ENCODE measurements at places on chromosomes 16 and 17.

- DNase-seq = peak; percentile 52
Measured at GRCh38 chr17:78176548-78177025, 8.2 kb downstream of the SYNGR2 start.

DNA sequence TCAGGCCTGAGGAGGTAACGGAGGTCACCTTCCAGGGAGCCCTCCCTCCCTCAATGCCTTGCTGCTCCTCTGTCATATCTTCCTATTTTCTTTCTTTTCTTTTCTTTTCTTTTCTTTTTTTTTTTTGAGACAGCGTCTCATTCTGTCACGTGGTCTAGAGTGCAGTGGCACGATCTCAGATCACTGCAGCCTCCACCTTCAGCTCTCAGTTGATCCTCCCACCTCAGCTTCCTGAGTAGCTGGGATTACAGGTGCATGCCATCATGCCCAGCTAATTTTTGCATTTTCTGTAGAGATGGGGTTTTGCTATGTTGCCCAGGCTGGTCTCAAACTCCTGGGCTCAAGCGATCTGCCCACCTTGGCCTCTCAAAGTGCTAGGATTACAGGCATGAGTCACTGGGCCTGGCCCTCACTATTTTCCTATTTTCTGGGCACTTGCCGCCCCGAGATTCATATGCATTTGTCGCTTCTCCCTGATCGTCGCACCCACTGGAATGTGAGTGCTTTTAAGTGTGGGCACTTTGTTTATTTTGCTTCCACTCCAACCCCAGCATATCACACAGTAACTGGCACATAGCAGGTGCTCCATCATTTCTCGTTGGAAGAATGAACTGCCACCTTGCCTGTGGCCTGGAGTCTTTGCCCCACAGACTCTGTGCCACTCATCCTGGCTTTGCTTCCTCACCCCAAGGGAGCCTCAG lies 31.7 kb downstream of the CPNE2 start:
- no peak for DNase-seq

DNA sequence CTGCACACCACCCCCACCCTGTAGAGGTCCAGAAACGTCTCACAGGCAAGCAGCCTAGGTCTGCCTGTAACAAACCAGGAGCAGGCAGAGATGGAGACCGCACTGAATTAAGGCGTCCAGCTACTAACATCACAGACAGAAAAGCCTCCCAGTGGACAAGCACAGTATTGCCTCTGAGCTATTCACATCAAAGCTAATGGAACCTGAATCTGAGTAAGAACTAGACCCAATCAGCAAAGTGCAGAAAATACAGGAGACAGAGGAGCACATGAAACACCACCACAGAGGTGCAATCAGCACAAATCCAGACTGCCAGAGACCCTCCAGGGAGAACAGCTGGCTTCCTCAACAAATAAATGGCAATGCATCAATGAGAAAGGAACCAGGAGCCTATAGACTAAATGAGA lies 22.2 kb upstream of the PEMT start:
- DNase-seq = peak; percentile 86

DNA sequence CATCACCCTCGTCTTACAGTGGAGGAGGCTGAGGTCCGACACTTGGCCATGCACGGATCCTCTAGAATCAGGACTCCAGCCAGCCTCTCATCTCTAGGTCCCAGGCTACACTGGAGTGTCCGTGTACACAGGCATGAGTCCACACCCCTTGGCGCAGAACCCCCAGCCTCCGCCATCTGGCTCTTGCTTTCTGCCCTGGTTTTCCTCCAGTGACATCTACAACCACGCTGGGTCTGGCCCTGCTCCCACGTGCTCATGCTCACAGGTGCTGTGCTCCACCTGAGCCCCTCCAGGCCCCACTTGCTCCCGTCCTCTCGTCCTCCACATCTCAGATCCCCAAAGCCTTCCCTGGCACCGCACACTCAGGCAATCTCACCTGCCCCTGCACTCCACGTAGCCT lies 260.8 kb downstream of the ENGASE start:
- DNase-seq = no peak

GRCh38 chr17:35313875-35314409 lies 59.5 kb downstream of the SLFN11 start:
- no peak for DNase-seq
